Gastroesophageal sphincter (tissue), 4 donors: ENCODE measurements at places on chromosomes 3 and 15.

DNA sequence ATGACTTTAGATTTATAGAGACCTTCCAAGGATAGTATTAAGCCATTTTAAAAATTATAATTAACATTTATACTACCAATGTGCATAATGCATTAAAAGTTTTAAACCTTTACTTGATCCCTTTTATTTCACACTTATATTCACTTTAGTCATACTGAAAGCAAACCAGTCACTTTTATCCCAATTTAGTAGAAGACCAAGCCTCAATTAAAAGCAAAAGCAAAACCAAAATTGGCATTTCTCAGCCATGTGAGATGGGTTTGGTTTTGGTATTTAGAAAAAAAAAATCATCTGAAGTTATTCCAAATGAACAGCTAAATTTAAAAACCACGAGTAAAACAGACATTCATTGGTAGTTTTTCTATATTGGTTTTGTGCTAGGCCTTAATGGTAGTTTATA lies 249.4 kb downstream of the LPP start:
- no peak for ATAC-seq

DNA sequence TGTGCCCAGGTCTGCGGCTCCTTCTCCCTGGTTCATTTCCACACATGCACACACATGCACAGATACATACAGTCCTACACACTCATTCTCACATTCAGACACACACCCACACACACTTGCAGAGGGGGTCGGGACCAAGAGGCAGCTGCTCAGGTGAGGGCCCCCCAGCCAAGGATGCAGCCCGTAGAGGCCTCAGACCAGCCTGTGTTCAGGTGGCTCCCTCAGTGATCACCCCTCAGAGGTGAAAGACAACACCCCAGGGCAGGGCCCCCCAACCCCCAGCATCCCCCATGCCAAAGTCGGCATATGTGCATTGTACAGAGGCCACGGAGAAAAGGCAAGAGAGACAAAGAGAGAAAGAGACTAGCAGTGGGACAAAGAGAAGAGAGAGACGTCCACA lies 5.9 kb upstream of the CORO2B start:
- no peak for ATAC-seq

DNA sequence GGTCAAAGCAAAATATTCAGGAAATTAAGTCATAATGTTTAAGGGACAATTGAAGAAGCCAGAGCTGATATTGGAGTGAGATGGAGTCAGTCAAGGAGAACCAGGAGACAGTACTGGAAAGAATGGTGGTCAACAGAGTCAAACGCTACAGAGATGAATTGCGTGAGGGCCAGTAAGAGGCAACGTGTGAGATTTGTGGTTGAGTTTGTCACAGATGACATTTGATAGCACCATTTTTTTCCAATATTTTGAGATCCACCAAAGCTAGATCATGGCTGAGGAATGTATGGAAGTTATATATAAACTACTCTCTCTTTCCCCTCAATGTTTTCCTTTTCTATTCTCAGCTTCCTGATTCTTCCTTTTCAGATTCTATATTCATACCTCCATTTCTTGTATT lies 375.1 kb upstream of the ROBO2 start:
- no peak for ATAC-seq

DNA sequence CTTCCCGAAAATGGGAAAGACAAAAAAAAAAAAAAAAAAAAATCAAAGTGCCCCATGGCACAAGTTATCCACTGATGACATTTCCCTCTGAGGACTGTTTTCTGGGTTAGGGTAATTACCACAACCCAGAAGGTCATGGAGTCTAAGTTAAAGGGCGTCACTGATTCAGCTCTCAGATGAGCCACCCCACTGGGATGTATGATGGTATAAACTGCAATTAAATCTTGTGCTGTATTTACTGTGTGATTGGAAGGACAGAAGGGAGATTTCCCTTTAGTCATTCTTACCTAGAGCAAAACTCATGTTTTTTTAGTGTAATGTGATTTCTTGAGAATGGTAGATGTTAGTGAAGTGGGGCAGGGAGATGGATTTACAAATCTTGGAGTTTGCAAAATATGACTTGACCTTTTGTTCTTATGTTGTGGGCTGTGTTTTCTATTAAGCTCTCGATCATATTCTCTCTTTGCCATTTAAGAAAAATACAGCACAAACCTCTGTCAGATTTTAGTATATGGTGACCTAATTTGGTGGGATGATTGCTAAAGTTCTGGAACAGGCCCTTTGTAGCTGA lies 244.2 kb downstream of the PTPRG start:
- ATAC-seq: peak; percentile 31

DNA sequence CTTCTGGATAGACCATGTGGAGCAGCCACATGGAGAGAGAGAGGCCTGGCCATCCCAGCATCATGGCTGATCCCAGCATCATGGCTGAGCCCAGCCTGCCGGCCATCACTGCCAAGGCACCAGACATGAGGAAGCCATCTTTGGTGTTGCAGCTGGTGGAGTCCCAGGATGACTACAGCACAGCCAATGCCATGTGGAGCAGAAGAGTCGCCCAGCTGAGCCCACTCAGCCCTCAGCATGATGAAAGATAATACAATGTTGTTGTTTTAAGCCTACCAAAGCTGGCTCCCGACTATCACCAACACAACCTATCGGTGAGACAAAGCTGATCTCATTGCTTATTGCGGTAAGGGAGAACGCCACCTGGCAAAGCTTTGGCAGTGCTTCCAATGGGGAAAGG lies 18.4 kb downstream of the HES1 start:
- no peak for ATAC-seq

DNA sequence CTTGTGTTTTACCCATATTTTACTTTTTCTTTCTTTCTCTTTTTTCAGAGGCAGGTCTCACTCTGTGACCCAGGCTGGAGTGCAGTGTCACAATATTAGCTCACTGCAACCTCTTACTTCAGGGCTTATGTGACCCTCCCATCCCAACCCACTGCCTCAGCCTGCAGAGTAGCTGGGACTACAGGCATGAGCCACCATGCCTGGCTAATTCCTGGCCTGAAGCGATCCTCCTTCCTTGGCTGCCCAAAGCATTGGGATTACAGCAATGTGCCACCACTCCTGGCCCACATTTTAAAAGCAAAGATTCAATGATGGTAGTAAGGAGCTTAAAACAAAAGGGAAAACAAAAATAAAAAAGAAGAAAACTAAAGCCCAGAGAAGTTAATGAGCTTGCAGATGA lies 11.1 kb upstream of the CDV3 start:
- ATAC-seq: no peak

DNA sequence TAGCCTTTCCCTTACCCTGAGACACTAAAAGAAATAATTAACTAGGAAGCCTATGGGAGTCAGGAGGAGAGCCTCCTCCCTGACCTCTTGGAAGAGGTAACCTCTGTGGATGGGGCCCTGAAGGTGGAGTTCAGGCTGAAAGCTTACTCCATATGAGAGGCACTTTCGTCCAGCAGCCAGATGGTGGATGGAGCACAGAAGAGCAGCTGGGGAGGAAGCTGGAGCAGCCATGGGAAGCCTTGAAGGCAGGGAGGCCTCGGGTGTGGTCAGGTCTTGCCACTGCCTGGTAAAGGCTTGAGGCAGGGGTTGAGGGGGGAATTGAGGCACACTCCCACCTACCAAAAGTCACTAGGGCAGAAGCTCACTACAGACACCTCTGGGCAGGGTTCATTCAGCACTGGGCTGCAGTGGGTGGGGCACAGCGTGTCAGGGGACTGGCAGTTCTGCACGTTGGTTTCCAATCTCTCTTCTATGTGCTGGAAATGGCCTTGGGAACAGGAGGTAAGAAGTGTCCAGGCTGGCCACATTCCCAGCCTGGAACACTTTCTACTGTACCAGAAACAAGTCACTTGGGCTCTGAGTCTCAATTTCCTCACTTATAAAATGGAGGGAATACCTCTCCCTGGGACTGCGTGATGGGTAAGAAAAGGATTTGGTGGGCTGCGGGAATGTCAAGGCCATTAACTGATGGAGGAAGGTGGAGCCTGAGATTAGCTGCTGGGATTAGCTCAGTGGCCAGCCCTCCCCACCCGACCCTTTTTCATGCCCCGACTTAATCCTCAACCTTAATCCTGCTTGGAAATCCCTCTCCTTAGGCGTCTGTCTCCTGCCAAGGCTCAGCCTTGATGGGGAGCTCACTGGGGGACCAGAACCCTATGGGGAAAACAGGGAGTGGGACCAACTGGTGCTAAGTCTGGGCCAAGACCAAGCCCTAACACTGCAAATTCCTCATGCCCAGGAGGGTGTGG lies 5.4 kb downstream of the PCBP4 start:
- ATAC-seq: no peak

DNA sequence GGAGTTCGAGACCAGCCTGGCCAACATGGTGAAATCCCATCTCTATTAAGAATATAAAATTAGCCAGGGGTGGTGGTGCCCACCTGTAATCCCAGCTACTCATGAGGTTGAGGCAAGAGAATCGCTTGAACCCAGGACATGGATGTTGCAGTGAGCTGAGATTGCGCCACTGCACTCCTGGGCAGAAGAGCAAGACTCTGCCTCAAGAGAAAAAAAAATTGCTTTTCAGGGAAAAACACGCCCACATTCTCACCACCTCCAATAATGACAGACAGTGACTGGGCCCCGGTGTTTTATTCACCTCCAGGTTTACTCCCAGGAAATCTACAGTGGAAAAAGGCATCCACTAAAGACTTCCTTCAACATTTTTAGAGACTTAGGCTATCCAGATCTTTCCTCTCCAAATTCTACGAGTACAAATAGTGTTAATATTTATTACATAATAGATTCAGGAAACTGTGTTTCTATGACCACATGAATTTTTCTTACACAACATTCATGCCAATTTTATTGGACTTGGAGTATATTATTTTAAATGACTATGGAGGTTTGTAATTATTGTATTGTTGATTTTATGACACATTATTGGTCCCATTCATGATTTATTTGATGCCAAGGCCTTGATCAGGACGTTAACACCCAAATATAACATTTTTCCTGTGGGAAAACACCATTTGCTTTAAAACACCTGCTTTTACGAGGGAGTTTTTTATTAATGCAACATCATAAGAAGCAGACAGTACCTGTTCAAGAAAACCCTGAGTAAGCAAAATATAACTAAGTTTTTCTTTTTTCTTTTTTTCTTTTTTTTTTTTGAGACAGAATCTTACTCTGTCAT lies 26.6 kb downstream of the IGF2BP2 start:
- ATAC-seq: no peak

DNA sequence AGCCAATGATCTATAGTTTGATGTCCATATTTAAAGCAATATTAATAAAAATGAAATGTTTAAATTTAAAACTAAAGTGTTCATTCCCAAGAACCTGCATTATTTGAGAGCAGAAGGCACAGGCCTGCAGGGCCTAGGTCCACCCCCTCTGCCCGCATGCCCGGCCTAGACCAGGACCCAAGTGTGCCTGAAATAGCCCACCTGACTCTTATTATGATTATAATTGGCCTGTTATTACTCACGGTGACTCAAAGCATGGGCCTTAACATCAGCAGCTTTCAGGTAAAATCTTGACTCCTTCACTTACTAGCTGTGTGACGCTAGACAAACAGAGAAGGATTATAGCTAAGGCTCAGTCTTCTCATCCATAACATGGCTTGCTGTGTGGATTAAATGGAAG lies 128.8 kb downstream of the PLCL2 start:
- ATAC-seq: no peak

- no peak for ATAC-seq
Observed at GRCh38 chr3:169658311-169658931, 5.1 kb downstream of the MECOM start.
